ENCODE measurements at places on chromosomes 11 and 22.

DNA sequence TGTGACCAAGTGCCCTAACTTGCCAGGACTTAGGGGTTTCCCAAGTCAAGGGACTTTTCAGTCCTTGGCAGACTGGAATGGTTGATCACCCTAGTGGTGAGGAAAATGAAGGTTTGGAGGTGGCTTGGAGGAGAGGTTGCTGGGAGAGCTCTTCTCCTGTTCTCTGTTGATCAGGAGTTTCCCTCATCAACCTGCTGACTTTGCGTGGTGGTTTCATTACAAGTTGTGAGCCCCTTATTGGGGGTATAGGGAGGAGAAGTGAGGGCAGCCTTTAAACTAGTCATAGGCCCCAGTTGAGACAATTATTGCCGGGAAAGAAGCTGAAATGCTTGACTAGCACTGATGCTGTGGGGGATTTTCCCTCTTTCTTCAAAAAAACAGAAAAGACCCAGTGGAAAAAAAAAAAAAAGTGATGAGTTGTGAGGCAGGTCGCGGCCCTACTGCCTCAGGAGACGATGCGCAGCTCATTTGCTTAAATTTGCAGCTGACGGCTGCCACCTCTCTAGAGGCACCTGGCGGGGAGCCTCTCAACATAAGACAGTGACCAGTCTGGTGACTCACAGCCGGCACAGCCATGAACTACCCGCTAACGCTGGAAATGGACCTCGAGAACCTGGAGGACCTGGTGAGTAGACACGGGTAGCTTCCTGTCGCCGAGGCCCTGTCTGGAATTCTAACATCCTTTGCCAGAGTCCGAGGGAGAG, at the start of gene CXCR5:
Gene CXCR5, plus strand, starts transcription at position 525 of the 704 bp plus-strand sequence. Its CDS starts 50 bp downstream, at position 575.
- DNase-seq = no peak

- DNase-seq = no peak
These were observed 86.1 kb upstream of the ARHGAP20 start for GRCh38 chr11:110798201-110798900.

DNA sequence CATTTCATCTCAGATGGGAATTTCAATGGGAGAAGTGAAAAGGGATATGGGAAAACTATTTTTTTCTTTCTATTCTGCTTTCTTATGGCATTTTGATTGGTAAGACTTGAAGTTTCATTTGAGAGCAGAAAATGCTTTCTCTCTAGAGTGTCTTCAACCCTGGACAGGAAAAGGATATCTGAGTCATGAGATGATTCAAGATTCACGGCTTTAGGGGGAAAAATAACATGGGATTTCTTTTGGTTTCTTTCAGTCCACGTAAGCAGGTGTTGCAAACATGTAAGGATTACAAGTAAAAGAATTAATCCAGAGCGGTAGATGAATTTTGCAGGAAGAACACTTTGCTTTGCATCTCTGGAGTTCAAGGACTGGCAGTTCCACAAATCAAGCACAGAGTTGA, 1001.0 kb upstream of the TENM4 start:
- DNase-seq = no peak

GRCh38 chr11:94568717-94569116, 1.5 kb downstream of the PIWIL4 start:
- no peak for DNase-seq

DNA sequence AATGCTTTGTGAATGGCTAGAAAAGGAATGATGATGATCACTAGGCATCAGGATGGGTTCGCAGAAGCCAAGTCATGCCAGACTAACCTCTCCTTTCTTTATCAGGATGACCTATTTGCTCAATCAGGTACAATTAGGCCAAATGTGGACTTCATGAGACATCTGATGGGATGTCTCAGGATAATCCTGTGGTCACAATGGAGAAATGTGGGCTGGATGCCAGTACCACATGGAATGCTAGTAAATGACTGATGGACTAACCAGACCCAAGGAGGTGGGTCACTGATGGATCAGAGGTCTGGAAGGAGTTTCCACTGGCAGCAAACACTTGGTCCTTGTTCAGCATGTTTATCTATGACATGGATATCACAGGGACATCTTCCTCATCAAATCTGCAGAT, 94.8 kb upstream of the PHOX2A start:
- DNase-seq = no peak

- peak; percentile 78 for DNase-seq
These were observed 89.2 kb upstream of the CRTAM start for GRCh38 chr11:122749005-122749687.

DNA sequence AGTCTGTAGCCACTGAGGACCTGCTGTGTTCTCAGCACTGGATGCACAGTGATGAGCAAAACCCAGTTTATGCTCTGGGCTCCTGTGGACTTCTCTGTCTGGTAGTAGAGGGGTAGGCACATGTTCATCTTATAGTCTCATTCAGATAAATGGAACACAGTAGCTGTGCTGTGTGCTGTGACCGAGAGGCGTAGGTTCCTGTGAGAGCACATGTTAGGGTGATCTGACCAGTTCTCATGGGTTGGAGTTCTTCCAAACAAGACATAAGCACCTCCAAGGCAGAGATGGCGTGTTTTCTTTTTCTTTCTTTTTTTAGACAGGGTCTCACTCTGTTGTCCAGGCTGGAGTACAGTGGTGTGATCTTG, 154.8 kb upstream of the RASSF10 start:
- DNase-seq = no peak

DNA sequence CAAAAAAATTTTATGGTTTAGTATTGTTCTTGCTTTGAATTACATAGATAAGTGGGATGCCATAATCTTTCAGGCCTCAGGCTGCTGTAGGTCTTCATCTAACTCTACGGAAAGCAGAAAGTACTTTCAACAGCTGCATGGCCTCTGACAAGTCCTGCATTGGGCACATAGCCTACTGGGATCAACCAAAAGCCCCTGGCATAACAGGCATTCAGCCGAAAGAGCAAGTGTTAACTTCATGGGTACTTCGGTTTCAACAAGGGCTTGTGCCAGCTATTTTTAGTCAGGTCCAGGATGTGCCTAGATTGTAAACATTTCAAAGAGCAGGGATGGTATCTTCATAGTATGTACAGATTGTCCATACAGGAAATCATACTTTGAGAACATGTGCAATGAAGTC, 3.1 kb downstream of the SLN start:
- no peak for DNase-seq

- DNase-seq = no peak
These were observed 80.5 kb downstream of the MYO7A start for GRCh38 chr11:77208535-77208934.

GRCh38 chr22:37258753-37259401, 14.8 kb upstream of the RAC2 start:
- DNase-seq = no peak

DNA sequence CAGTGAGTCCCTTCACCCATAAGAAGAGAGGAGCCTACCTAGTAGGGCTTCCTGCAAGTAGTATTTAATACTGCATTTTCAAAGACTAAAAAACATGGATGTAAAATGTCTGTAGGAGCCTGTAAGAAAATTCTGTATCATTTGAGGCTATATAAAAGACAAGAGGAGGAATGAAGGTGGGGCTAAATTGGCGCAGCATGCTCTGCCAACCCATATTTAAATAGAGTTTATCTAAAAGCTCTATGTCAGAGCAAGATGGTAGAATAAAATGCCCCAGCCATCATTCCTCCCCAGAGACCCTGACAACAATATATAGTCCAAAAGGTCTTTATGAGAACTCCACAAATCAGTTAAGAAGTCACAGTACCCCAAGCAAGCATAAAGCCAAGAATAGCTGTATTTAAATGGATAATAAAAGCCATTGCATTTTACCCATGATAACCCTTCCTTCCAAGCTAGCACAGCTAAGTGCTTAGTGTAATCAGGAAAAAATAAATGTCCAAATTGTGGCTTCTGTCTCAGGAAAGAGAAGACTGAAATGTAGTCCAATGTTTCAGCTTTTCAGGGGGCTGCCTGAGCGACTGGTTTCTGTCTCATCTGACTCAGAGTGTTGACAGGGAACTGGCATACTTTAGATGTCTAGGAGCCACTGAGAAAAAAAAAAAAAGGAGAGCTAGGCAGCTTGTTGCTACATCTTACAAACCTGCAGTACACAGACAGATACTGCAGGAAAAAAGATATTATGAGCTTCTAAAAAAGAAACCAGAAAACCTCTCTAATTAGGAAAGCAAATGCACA, 258.6 kb downstream of the METTL15 start:
- no peak for DNase-seq

DNA sequence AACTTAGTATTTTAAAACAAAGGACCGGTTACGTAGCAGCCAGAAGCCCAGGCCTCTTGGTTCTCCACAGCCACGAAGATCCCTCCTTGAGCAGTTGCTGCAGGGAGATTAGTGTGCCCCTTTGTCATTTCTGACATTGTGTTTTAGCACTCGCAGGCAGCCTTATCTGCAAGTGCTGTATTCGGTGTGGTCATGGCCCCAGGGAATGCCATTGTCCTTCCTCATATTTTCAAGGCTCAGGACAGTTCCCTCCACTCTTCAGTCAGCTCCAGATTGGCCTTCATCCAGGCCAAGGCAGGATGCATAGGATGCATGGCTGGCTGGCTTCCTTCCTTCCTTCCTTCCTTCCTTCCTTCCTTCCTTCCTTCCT, 88.5 kb downstream of the ZBTB16 start:
- peak; percentile 72 for DNase-seq

- DNase-seq = no peak
These were observed 19.8 kb downstream of the PIWIL4 start for GRCh38 chr11:94586978-94587377.

DNA sequence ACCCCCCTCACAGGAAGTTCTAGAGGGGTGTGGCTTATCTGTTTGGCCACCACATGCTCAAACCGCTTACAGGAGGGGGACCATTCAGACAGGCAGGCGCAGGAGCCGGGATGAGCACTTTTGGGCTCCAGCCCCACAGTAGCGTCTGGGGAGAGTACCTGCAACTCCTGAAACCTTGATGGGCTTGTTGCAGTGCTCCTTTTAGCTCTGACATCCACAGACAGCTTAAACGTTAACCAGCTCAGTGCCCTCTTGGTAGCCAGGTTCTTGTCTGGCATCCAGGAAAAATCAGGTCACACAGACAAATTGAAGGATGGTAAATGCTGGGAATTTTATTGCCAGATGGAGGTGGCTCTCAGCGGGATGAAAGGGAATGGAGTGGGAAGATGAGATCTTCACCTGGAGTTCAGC, 326.3 kb downstream of the ETS1 start:
- DNase-seq = no peak

DNA sequence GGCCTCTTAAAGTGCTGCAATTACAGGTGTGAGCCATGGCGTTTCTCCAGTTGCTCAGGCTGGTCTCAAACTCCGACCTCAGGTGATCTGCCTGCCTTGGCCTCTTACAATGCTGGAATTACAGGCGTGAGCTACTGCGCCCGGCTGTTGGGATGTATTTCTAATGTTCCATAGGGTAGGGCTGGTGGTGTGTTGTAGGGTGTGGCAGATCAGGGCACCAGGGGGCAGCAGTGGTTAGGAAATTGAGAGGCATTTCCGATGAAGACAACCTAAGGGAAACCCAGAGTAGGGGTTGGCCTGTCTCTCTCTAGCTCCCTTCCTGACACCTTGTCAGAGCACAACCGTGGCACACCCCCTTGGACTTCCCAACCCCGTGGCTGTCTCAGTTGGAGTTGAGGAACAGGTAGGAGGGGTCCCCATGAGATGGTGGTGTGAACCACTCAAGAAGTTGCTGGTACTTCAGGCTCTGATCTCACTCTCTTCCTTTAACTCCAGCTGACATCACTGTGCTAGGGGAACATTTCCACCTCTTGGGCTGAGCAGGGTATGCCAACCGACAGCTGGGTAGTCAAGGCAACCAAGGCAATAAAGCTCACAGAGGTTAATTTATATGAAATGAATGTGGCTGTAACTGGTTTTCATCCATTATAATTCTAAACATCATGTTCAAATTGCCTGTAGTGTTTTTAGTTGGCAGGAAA, 33.0 kb downstream of the YWHAH start:
- DNase-seq = peak; percentile 75

GRCh38 chr22:48071828-48072227, 1309.4 kb downstream of the TBC1D22A start:
- DNase-seq = no peak

All from sigmoid colon (tissue), 7 donors.